Activated CD8-positive, alpha-beta memory T cell treated with anti-CD3 and anti-CD28 coated beads, Interleukin-2, amount 50 U/mL, for 4 hours (primary cell): ENCODE measurements at places on chromosomes 16 and 17.

DNA sequence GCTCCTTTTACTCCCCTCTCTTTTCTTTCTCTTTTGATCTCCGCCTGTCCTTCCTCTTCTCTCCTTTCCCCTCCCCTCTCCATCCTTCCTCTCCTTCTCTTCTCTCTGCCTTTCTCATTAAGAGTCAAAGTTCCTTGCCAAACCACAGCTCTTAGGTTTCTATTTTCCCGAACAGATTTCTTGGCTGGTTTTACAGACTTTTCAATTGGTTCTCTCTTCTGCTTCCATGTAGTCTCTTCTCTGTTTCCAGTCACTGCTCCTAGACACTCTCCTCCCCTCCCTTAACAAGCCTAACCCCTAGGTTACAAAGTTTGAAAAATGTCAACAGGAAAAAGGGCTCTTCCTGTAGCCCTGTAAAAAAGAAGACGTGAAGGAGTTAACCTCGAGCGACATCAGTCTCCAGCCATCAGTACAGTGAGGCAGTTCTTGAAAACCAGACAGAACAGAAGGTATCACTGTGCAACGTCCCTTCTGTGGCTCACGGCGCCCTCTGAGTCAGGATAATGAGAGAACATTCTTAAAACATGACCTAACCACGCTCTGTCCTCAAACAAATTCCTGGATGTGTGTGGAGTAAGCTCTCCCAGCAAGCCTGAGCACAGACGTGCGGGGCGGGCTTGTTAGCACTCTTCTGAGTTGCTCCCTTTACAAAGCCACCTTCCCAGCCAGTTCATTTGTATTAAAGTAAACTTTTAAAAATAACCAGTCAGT lies 11.6 kb upstream of the MARCHF10 start:
- DNase-seq: no peak

DNA sequence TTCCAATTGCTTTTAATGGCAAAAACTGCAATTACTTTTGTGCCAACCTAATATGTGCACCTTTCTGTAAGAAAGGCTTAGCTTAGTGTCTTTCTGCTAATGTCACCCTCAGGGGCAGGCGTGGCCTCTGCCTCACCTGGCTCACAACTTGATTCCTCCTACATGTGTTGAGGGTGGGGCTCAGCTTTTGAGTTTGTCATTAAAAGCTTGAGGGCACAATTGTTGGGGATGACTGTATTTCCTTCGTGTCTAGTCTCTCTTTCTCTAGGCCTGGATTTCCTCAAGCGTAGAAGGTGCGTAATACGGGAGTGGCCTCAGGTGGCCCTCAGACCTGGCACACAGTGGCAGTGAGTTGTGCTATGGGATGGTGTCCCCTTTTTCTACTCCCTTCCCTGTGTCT lies 94.4 kb downstream of the CLEC16A start:
- DNase-seq: no peak

DNA sequence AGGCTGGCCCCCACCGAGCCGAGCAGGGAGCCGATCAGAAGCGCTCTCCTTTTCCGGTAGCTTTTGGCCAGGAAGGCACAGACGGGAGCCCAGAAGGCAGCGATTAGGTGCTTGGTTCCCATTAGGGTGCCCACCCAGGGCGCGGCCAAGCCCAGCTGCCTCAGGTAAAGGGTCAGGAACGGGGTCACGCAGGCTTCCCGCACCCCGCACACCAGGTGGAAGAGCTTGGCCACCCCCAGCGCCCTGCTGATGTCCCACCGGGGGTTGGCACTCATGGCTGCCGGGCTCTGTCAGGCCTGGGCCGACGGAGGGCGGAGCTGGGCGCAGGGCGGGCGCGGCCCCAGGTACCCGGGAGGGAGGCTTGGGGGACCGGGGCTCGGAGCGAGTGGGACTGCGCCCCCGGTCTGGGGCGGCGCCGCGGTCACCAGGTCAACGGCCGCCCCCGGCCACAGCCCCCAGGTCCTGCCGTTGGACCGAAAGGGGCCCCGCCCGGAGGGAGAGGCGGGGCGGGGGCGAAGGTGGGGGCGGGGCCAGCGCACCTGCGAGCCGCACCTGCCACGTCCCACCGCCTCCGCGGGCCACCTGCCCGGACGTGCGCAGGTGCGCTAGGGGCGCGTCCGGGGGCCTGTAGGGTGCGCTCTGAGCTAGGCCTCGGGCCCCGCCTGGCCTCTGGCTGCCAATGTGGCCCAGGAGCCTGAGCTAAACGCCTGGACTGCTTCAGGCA lies at the start of gene MFSD6L:
Gene MFSD6L (minus strand): TSS at position 520 of the 724 bp plus-strand sequence. CDS start 245 bp downstream, at position 275.
- no peak for DNase-seq

DNA sequence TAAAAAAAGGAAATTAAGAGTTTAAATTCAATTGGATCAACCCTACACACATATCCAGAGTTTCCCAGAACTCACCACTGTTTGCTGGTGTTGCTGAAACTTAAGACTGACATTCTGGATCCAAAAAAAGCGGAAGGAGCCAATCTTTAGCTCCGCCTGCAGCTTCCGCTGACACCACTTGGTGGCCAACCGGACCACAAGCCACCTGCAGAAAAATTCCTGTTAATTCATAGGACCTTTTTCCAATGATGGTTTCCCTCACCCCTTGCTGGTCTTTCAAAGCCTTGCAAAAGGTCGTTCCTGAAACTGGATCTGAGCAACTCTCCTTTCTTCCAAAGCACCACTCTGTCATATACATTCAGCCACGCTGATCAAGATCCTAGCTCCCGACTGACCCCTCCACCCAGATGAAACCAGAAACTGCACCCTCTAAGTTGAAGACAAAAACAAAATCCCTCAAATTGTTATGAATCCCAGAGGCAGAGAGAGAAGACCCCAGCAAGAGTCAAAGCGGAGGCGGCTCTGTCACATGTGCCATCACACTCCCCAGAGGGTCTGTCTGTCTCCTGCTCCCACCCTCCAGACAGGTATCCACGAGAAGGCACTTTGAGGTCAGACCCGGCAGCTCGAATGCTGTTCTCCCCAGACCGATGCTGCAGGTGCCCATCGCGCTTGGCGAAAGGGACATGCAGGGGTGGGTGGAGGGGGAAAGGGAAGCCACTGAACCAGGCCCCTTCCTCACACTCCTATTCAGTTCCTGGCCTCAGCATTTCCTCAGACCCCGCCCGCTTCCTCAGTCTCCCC lies 773 bp downstream of the BLTP2 start:
- no peak for DNase-seq

GRCh38 chr17:41539071-41539492 lies 11.0 kb upstream of the KRT19 start:
- no peak for DNase-seq

GRCh38 chr17:60356940-60357339 lies 35.0 kb downstream of the USP32 start:
- DNase-seq: no peak

GRCh38 chr17:31404028-31404949 lies 12.8 kb downstream of the RAB11FIP4 start:
- DNase-seq: no peak

DNA sequence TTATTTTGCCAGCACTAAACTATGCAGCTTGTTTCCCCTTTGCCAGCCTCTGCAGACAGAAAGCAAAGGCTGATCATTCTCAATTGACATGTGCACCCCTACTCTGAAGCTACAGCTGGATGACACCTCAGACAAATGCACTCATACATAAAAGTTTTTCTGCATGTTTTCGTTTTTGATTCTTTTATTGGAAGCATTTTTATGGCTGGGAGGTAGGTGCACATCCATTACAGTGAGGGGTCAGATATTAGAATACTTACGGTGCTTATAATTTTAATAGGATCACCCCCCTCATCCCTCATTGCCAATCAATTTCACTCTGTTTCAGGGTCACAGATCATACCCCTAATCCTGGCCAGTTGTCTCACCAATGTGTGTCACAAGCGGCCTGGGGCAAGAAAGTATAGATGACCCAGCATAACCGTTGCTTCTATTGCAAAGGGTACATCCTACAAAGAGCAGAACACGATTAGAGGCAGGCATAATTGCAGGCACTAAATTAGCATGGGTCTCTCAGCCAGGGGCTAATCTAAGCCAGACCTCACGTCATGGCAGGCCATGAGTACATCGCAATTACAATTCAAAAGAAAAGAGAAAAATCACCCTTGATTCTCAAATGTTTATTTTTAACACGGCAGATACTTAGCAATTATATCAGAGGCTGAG lies 89.5 kb upstream of the SOX9 start:
- no peak for DNase-seq

DNA sequence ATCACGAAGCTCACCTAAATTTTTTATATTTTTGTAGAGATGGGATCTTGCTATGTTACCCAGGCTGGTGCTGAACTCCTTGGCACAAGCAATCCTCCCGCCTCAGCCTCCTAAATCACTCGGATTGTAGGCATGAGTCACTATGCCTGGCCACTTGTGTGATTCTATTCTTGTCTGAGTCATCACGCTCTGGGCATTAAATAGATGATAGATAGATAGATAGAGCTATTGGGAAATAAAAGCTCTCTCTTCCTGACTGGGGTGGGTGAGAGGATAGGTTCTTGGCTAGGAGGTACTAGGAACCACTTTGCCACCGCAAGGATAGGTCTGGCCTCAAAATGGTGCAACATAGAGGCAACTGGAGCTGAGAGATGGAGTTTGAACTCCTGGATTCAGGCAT lies 21.4 kb upstream of the CACNG3 start:
- DNase-seq: no peak

DNA sequence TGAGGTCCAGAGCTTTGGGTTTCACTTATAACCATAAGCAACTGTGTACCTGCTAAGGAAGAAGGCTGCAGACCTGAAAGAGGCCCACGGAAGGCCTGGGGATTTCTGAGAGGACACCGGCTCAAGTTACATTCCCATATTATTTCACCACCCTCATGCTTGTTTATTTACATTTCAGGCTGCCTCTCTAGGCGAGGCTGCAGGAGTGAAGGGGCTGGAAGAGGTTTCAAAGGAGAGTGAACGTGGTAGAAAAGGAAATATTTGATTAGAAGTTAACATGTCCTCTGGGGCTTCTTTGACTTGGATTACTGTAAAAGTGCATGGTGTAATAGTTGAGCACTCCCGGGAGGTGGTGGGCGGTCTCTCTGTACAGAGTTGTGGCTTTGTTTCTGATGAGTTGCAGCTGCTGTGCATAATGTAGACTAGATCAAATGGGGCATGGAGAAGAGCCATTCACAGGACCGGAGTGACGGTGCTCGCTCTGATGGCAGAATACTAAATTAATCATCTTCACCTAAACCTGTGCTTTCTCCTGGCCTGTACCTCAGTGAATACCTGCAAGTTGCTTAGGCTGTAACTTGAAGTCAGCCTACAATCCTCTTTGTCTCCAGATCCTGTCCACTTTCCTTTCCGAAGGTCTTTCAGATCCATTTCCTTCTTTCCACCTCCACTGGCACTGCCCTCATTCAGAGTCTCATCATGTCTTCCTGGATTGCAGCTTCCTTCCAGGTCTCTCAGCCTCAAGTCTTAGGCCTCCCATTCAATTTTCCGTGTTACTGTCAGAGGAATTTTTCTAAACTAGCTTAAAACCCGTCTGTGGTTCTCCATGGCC lies 1.9 kb upstream of the CPD start:
- DNase-seq: peak; percentile 57

GRCh38 chr17:71987634-71988033 lies 133.2 kb upstream of the SOX9 start:
- no peak for DNase-seq

GRCh38 chr16:82042144-82042543 lies 7.1 kb downstream of the HSD17B2 start:
- no peak for DNase-seq

DNA sequence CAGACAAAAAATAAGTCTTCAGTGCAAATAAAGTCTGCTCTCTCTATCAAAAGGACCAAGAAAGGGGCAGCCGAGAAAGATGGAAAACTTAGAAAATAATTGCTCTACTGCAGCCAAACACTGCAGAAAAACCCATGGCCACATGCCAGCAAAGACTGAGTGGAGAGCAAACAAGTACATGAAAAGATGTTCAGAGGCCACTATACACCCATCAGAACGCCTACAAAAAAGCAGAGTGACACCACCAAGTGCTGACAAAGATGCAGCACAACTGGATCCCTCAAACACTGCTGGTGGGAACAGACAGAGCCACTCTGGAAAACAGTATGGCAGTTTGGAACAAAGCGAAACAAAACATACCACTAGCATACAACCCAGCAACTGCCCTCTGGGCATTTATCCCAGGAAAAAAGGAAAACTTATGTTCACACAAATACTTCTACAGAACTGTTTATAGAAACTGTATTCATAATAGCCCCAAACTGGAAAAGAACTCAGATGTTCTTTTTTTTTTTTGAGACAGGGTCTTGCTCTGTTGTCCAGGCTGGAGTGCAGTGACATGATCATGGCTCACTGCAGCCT lies 36.7 kb downstream of the KIAA0753 start:
- DNase-seq: no peak

DNA sequence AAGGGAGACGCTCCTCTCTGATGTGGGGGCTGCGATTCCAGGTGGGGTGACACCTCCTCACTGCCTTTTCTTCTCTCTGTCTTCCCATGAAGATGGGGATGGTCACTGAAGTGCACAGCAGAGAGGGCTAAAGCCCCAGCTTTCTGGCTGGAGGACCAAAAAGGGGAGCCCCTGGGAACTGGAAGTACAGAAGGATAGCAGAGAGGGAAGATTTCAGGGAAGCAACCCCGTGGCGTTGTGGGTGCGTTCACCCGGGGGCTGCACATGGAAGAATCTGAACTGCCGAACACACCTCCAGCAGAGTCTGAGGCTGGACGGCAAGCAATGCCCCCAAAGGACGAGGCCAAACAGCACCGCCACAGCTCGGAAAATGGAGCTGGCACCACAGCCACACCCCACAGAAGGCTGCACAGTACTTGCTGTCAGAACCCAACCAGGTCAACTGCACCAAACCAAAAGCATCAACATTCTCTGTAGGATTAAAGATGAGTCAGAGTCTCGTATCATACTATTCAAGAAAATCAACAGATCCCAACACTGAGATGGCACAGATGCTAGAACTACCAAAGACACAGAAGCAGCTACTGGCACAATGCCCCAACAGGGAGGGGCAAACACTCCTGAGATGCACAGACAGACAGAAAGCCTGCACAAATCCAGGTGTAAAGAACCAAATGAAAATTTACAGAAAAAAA lies 49.9 kb downstream of the MAP1LC3B start:
- no peak for DNase-seq

DNA sequence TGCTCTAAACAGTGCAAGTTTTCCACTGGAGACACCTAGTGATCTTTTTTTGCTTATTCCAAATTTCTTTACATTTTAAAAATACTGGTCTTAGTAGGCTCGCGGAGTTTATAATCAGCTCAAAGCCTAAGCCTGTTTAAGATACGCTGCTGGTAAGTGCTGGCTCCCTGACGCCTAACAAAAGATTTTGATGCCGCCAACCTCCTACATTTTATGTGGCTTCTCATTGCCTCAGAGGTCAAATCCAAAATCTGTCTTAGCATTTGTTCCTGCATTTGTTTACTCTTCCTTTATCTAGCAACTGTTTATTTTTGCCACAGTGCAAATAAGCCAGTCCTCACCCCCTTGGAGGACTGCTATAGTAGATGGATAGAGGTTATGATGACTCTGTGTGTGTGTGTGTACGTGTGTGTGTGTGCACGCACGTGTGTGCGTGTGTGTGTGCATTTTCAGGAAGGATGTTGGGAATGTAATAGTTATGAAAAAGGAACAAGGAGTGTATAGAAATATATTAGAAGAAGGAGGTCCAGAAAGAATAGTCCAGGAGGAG lies 24.8 kb downstream of the HS3ST3B1 start:
- no peak for DNase-seq
